ENCODE measurements at places on chromosomes 3 and 15.

GRCh38 chr3:129609591-129610182 lies 3.2 kb upstream of the PLXND1 start:
- no peak for DNase-seq

DNA sequence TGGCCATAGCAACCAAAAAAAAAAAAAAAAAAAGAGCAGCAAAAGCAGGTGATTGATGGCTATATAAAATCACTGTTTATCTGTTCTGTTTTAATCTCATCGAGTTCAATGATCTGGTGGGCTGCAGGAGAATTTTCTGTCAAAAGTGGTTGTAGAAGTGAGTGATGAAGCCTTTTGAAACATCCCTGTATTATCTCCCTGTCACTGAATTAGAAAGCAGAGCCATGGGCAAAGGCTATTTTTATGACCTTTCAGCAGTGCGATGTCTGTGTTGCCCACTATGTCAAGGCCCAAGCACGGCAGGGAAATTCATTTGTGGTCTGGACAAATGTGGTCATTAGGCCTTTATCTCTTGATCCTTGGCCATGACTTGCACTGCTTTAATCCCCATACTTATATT lies 59.9 kb downstream of the OTOL1 start:
- DNase-seq, result no peak

- DNase-seq, result no peak
Observed at GRCh38 chr15:40407330-40407990, 1.9 kb downstream of the IVD start.

- DNase-seq, result no peak
Observed at GRCh38 chr3:180048840-180049239, 12.1 kb upstream of the PEX5L start.

- DNase-seq, result no peak
Observed at GRCh38 chr3:96070678-96071077, 743.7 kb upstream of the EPHA6 start.
